CD4-positive, alpha-beta T cell treated with Interleukin-17A for 4 hours (primary cell): ENCODE measurements at places on chromosomes 6 and 20.

DNA sequence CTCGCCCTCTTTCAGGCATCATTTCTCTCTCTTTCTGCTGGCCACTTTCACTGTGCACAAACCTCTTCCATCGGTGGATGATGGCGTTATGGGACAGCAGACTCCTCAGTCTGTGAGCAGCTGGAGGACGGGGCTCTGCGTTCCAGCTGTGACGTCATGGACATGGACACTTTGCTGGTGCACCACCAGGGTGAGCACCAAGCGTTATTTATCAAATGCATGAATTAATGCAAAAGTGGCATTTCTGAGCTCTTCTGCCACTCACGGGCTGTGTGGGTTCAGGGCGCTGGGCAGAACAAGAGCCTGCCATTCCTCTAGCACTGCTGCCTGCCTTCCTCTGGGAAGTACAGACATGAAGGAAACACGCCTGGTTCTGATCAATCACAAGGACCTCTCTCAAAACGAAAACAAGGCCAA, 82.9 kb upstream of the MPC1 start:
- DNase-seq = no peak

DNA sequence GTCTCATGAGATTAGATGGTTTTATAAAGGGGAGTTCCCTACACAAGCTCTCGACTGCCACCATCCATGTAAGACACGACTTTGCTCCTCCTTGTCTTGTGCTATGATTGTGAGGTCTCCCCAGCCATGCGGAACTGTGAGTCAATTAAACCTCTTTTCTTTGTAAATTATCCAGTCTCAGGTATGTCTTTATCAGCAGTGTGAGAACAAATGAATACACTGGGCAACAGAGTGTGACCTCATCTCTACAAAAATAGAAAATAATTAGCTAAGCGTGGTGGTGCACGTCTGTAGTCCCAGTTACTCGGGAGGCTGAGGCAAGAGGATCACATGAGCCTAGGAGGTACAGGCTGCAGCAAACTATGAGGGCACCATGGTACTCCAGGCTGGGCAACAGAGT, 51.3 kb downstream of the MDN1 start:
- DNase-seq = no peak

- no peak for DNase-seq
Observed at GRCh38 chr6:87482366-87482765, 9.6 kb downstream of the SLC35A1 start.

DNA sequence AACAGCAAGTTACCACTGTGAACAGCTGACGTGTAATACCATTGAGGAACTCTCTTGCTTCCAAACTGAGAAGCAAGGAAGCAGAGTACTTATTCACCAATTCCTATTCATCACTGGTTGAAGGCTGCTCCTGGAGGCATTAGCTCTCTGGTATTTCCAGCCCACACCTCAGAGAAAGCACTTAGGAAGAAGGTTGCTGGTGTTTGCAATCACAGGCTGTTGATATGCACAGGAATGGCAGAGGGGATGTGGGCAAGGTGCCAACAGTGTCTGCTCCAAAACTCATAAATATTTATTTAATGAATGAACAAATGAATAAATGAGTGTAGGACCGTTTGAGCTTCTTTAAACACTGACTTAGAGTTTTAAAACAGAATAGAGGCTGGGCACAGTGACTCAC, 6.9 kb upstream of the RRBP1 start:
- no peak for DNase-seq

DNA sequence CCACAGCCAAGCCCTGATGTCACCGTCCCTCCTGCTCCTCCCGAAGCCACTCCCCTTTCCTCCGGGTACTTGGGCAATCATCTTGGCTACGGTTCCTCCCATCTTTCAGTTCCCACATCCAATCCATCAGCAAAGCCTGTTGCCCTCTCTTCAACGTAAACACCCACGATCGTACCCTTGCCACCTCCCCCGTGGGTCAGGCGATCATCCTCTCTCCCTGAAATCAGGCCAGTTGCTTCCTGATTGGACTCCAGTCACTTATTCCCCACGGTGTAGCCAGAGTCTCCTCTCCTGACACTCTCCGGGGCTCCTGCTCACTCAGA, 44.5 kb downstream of the SULF2 start:
- no peak for DNase-seq

DNA sequence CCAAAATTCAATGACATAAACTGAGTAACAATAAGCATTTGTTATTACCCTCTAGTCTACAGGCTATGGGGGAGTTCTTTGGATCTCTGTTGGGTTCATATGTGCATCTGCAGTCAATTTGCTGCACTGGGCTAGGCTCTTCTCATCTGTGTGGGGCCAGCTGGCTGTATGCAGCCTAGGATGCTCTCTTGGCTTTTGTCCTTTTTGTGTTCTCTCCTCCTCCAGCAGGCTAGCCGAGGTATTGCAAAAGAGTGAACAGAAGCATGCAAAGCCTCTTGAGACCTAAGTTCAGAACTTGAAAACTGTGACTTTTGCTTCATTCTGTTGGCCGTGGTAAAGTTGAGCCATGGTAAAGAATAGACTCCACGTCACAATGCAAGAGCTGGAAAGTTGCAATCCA, 62.8 kb upstream of the FOXO3 start:
- DNase-seq = no peak

DNA sequence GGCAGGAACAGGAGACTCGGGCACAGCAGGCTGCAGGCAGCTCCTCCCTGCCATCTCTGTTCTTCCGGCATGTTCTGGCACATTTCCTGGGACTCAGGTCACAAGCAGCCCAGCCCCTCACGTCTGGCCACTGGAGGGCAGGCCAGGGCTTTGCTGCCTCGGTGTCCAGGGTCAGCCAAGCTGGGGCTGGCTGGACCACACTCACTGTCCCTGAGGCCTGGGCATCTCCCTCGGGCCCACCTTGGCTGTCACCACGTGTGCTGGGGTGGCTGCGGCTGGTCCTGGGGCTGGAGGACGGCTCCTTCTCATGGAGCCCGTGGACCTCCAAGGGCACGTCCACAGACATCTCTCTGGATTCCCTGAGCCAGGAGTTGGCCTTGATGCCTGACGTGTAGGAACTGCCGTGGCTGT, 18.5 kb downstream of the FRMD1 start:
- no peak for DNase-seq

DNA sequence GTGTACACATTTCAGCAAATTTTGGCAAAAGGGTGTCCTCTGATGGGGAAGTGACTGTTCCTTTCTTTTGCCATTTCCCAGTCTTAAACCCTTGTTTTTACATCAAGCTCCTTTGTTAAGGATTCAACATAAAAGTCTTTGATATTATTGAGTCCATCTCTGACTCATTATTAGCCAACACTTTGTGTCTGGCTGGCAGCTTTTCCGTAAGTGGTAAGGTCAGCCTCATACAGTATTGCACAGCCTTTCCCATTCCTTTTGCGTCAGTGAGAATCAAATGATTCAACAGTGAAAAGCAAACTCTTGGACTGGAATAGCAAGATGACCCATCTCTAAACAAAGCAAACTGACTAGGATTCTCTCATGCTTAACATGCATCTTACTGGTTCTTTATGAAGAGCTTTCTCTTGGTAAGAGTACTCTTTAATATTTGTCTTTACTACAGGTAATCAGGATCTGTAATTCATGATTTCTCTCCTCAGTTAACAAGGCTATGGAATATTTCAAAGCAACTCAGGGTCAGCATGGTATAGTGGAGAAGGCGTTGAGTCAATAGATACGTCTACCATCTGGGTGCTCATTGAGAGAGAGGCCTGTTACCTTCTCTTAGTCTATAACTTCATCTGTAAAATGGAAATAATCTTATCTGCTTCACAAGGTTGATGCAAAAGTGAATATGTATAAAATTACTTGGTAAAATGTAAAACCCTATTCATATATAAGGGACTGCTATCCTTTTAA, 183.6 kb downstream of the PRL start:
- no peak for DNase-seq

- DNase-seq = no peak
Observed at GRCh38 chr6:5854899-5855298, 151.8 kb downstream of the NRN1 start.

DNA sequence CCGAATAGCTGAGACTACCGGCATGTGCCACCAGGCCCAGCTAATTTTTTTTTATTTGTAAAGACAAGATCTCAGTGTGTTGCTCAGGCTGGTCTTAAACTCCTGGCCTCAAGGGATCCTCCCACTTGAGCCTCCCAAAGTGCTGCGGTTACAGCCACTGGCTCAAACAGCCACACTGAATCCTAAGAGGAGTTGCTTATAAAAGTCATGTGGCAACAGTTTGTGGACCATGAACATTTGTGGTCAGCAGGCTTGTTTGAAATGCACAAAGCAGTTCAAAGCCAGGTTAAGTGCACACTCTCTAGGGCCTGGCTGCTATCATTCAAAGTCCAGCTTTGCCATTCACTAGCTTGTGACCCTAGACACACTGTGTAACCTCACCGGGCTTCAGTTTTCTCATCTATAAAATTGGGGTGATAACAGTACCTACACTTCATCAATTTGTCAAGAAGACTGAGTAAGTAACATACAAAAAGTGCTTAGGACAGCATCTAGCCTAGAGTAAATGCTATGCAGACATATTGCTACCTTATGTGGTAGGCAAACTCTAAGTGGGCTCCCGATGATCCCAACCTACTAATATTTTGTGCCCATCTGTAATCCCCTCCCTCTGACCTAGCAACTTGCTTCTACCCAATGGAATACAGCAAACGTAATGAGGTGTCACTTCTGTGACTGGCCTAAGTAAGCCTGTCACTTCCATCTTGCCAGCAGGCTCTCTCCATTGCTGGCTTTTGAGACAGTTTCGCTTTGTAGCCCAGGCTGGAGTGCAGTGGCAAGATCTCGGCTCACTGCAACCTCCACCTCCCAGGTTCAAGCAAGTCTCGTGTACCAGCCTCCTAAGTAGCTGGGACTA, 122.9 kb downstream of the ZMYND8 start:
- no peak for DNase-seq

GRCh38 chr6:105317607-105318533, 85.0 kb downstream of the PREP start:
- no peak for DNase-seq

GRCh38 chr20:36951198-36951978, at the start of gene SAMHD1:
Gene SAMHD1 (minus strand): TSS chr20:36951708. CDS start chr20:36951643, 65 bp downstream.
- peak; percentile 90 for DNase-seq

DNA sequence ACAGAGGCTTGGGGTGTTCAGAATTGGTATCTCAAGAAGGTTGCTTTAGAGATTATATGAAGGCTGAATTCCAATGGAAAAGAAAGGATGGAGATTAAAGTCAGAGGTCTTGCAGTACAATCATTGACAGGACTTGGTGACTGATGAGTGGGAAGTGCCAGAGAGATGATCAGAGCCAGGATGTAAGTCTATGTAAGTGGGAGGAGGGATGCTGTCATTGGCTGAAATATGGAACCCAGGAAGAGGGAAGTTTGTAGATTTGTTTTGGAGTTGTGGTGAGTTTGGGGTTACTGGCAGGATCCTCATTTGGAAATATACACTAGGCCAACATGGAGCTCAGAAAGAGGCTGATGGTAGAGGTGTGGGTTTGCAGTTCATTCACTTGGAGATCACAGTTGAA, 23.8 kb upstream of the TNFAIP3 start:
- no peak for DNase-seq
